Effector CD4-positive, alpha-beta T cell (primary cell): ENCODE measurements at places on chromosomes 6 and 20.

- no peak for DNase-seq
Observed at GRCh38 chr6:140070846-140071473, 696.5 kb upstream of the CITED2 start.

DNA sequence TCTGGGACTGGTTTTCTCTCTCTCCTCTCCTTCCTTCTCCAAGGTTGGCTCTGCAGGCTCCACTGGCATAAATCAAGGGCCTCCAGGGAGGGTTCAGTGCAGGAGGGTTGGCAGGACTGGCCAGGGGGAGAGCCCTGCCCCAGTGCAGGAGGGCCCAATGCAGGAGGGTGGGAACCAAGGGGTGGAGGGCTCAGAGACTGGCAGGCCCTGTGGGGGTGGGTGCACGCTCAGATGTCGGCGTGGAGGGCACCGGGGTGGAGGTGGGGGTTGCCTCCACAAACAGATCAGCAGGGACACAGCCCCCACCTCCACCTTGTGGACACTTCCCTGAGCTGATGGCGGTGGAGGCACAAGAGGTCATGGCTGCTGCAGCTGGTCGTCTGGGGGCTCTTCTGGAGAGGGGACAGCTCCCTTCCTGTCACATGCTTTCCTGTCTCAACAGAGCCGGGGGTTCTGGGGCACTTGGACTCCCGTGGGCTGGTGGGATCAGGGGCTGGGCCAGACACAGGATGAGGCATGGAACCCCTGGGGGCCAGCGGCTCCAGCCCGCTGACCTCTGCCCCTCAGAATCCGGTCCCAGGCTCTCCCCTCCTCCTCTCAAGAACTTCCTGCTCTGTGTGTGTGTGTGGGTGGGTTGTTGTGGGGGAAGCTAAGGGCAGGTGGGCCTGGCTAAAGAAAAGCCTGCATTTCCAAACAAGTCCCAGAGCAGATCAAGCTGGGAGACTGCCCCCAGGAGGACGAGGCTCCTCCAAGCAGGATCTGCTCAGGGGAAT, 2.7 kb upstream of the ABHD16B start:
- DNase-seq, result no peak

- DNase-seq, result no peak
Observed at GRCh38 chr20:32466739-32467505, 108.8 kb downstream of the ASXL1 start.

DNA sequence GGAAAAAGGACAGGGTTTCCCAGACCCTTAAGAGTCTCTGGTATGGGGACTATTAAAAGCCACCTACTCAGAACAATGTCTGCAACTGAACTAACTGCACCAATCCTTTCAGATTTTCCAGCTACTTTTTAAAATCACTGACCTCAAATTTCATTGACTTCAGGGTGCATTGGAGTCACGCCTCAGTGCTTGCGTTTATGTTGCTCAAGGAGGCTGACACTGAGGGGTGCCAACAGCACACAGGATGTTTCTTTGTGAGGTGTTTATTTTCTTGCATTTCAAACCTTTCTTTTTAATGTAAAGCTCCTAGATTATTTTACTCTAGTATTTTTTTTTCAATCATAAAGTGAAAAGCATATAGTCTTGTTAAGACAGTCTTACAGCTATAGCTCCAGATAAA, 402.0 kb upstream of the SLC35B3 start:
- no peak for DNase-seq

DNA sequence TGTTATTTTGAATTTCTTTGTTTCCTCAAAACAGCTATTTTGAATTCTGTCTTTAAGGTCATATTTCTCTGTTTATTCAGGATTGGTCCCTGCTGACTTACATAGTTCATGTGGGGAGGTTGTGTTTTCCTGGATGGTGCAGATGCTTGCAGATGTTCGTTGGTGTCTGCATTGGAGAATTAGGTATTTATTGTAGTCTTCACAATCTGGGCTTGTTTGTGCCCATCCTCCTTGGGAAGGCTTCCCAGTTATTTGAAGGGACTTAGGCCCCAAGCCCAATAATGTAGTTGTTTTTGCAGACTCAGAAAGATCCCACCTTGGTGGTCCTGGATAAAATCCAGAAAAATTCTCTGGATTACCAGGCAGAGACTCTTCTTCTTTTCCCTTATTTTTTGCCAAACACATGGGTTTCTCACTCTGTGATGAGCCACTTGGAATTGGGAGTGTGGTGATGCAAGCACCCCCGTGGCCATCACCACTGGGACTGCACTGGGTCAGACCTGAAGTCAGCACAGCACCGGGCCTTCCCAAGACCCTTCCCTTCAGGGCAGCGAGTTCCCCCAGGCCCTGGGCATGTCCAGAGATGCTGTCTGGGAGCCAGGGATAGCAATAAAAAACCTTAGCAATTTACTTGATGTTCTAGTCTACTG, 81.6 kb upstream of the EZR start:
- no peak for DNase-seq

GRCh38 chr6:164695896-164696295, 613.5 kb downstream of the C6orf118 start:
- no peak for DNase-seq

DNA sequence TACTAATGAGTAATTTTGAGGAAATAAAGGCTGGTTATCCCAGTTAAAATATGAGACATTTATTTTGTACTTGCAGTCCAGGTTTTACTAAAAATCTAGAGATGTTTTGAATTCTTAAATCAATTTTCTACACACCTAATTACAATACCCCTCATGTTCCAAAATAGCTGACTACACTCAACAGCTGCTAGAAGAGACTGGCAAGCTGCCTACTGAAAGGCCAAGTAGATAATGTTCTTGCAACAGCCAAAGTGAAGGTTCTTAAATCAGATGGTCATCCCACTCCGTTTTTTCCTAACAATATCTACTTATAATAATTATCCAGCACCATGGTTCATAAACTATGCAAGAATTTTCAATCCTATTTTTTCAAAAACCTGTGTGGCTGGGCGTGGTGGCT, 69.0 kb downstream of the DTNBP1 start:
- DNase-seq, result no peak

DNA sequence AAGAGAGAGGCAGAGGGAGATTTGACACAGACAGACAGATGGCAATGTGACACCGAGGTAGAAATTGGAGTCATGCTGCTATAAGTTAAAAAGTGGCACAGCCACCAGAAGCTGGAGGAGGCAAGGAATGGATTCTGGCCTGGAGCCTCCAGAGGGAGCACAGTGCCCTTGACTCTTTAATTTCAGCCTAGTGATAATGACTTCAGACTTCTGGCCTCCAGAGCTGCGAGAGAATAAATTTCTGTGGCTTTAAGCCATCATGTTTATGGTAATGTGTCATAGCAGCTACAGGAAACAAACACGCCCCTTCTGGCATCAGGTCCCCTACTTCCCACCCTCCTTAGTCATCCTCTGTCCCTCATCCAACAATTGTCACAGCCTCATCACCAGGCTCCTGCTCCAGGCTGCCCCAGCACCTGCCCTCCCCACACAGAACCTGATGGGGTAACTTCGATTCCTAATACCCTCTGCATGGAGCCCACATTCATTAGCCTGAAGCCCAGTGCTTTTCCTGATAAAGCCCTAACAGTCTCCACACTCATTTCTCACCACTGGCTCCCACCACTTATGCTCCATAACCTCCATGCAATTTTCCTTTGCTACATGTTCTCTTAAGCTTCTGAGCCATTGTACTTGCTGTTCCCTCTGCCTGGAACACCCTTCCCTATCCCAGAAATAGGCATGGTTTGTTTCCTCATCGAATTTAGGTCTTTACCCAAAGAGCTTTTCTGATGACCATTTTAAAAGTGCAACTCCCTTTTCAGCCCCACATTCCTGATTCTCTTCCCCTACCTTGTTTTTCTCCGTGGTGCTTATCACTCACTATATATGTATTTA, 69.7 kb upstream of the TOX2 start:
- no peak for DNase-seq

GRCh38 chr20:35135867-35136586, 11.1 kb downstream of the EDEM2 start:
- no peak for DNase-seq

DNA sequence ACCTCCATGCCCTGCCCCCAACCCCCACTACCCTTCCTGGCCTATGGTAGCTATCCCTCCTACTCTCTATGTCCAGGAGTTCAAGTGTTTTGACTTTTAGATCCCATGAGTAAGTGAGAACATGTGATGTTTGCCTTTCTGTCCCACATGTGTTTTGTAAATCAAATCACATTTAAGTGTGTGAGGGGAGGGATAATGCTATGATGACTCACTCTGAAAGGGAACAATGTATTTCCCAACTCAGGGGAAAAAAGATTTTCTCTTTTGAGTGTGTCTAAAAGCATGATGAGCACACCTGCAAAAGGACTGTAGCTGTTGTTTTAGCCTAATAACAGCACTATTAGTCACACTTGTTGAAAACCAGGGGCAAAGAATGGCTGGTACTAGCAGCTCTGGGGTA, 193.7 kb downstream of the GJA10 start:
- no peak for DNase-seq

DNA sequence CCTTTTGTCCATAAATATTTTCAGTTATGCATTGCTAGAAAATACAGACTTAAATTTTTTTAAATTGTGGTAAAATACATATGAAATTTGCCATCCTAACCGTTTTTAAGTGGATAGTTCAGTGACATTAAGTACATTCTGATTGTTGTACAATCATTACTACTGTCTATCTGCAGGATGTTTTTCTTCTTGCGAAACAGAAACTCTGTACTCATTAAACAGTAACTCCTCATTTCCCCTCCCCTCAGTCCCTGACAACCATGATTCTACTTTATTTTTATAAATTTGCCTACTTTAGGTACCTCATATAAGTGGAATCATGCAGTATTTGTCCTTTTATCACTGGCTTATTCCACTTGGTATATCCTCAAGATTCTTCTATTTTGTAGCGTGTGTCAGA, 21.3 kb downstream of the TAF11 start:
- DNase-seq, result no peak

DNA sequence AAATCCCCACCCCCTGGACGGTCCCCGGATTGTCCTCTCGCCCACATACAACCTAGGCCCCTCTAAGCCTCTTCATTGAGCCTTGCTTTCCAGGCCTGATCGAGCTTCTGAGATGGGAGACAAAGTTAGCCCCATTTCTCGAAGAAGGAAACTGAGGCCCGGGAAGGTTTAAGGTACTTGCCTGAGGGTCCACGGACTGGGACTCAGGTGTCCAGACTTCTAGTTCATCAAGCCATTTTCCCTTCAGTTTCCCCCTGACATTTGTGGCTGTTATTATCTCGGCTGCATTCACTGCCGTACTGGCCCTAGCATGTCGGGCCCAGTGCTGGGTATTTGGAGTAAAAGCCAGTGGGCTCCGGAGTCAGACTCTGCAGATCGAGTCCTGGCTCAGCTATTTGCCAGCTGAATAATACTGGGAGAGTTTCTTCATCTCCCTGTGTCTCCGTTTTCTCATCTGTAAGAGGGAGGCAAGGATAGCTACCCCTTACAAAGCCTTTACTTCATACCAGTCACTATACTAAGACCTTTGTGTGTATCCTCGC, 633 bp downstream of the RPRD1B start:
- DNase-seq, result no peak

DNA sequence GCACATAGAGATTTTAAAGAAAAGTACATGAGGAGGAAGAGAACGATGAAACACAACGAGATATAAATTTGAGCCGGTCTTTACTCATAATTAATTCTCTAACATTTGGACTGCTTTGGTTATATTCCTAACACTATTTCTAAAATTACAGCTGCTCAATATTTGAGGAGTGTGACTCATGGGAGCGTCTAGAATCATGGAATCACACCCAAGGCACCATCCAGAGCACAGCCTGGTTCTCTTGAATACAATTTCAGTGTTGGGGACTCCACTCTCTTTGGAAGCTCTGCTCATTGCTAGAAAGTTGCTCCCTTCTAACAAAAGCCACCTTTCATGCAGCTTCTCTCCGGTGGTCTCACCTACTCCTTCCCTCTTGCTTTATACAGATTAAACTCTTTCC, 64.4 kb downstream of the LY86 start:
- DNase-seq, result no peak

DNA sequence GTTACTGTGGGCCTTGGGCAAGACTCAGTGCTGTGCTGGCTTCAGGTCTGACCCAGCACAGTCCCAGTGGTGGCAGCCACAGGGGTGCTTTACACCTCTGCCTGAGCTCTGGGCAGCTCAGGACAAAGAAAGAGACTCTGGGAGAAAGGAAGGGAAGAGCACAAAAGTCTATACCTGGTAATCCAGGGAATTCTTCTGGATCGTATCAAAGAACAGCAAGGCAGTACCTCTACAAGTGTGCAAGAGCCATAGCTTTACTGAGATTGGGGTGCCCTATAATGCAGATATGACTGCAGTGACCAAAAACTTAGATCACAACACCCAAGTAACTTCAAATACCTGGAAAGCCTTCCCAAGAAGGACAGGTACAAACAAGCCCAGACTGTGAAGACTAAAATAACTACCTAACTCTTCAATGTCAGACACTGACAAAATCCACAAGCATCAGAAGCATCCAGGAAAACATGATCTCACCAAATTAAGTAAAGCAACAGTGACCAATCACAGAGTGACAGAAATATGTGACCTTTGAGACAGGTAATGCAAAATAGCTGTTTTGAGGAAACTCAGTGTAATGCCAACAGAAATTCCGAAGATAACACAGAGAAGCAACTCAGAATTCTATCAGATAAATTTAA, 47.9 kb upstream of the LIN28B start:
- no peak for DNase-seq

DNA sequence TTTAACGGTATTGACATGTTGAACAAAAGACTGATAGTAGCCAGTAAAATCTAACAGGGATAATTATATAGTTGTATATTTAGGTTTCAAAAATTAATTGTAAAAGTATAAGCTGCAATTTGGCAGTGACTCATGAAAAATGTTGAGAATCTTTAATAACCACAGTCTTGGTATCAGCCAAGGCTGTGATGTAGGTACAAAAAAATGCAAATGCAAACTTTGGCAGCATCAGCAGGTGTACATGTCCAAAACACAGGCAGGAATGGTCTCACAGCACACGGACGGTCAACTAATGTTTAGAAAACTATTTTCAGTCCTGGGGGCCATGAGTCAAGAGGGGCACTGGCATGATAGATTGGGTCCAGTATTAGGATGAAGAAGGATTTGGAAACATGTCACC, 58.5 kb upstream of the BEND3 start:
- DNase-seq, result no peak

DNA sequence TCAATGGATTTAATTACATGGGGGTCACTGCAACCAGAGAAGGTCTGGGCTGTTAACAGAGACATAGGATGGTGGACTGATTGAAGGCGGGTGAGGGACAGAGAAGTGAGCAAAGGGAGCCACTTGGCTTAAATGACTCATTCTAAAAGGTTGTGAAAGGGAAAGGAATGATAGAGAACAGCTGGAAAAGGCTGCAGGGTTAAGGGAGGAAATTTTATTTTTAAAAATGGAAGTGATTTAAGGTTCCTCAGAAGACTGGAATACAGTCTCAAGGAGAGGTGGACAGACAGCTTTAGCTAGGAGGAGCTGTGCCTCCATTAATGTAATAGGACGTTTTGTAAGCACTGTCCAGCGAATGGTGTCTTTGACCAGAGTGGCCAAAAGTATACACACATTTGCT, 46.7 kb downstream of the RGS17 start:
- DNase-seq, result no peak

- peak; percentile 12 for DNase-seq
Observed at GRCh38 chr6:125747589-125748405, 1.6 kb upstream of the HEY2 start.
